ELR (cell line): ENCODE measurements at places on chromosomes 16 and 17.

DNA sequence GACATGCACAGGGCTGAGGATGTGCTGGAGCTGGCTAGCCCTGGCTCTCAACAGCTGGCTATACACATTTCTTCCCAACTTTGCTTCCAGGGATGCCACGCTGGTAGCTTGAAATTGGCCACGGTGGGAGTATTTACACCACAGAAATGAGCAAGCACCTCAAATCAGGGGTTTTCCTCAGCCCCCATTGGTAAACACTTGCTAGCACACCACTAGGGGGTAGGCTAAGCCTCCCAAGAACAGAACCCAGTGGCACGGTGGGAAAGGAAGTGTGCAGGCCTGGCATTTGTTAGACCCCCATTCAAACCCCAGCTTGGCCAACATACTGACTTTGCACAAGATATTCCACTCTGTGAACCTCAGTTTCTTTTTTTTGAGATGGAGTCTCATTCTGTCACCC is 12.9 kb downstream of the DRC3 start:
- peak; percentile 46 for DNase-seq

DNA sequence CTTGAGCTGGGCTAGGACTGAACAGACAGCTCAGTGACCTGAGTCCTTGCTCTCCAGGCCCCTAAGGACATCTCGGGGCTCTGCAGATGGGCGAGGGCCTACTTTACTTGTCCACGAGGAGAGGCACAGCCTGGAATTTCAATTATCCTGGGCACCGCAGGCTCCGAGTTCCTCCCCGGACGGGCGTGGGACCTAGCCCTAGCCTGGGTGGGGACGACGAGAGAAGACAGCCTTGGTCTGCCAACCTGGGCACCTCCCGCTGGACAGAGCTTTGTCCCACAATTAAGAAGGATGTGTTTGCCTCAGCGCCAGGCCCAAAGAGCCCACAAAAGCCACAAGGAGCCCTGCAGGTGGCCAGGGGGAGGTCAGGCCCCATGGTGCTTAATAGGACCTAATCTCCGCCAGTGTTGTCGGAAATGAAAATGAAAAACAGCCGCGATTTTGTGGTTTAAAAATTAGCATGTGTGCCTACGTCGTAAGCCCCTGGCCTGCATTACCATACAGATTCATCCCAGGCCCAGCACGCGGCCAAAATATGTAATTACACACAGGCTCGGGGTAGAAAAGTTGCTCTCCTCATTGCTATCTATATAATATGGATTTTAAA is 51.4 kb upstream of the LHX1 start:
- DNase-seq, result no peak

GRCh38 chr17:2689411-2690164 is 22.0 kb downstream of the CLUH start:
- no peak for DNase-seq

DNA sequence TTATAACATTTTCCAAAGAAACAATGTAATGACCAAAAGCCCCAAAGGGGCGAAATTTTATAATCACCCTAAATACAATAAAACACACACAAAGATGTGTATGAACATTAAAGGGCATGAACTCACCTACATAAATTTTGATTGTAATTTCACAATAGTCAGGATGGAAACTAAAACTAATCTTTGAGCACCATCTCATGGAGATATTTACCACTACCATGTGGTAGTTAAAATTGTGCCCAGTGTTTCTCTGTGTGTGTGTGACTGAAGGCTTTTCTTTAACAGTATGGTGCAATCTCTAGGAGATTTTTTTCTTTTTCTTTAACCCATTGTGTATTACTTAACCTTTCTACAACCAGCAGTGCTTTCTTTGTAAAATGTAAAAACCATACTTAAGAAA is 19.7 kb upstream of the MEIOC start:
- peak; percentile 67 for DNase-seq

- no peak for DNase-seq
Measured at GRCh38 chr17:48527547-48527932, 3.3 kb downstream of the HOXB1 start.

- peak; percentile 89 for DNase-seq
Measured at GRCh38 chr16:3971261-3971660, 90.7 kb upstream of the CREBBP start.
